ENCODE measurements at places on chromosomes 1 and 21.

- no peak for DNase-seq
Measured at GRCh38 chr21:19508844-19509243, 1105.3 kb upstream of the TMPRSS15 start.

DNA sequence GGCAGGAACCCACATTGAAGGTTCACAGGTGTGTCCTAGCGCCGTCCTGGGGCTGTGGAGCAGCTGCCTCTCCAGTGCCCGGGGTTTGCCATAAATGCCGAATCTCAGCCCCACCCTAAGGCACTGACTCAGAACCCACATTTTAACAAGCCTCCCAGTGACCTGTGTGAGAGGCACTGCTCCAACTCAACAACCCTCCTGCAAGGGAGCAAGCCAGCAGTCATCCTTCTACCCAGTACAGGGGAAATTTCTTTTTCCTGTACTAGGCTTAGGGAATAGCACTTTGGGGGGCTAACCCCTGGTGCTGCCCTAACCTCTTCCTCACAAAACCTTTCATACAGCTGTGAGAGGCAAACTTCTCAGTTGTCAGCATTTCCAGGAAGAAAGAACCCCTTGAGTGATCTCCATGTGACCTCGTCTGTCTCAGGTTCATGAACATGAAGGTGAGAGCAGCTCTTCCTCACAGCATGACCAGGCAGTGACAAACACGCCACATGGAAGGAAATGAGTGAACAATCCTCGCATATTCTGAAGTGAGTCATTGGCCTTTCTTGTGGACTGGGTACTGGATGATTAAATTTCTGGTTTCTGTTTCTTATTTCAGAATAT lies 11.4 kb upstream of the BCAR3 start:
- peak; percentile 60 for DNase-seq

DNA sequence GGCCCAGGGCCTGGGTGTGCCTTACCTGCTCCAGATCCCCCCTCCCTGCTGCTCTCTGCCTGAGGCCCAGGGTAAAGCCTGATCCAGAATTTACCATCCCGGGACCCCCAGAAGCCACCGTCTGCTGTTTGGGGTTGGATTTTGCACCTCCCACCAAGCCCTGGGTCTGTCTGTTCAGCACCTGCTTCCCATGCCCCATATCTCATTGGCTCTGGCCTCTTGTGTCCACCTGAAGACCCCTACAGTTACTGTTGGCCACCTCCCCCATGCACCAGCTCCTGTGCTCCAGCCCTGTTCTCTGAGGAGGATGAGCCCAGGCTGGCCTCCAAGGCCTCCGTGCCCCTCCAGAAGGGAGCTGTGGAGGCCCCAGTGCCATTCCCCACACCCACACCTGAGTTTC lies 113.9 kb downstream of the GRIK3 start:
- DNase-seq = no peak

GRCh38 chr21:14968029-14968428 lies 96.8 kb downstream of the NRIP1 start:
- no peak for DNase-seq

GRCh38 chr1:191405417-191405816 lies 752.8 kb upstream of the RGS18 start:
- DNase-seq = no peak

GRCh38 chr1:85464497-85465098 lies 361 bp downstream of the DDAH1 start:
- peak; percentile 37 for DNase-seq

DNA sequence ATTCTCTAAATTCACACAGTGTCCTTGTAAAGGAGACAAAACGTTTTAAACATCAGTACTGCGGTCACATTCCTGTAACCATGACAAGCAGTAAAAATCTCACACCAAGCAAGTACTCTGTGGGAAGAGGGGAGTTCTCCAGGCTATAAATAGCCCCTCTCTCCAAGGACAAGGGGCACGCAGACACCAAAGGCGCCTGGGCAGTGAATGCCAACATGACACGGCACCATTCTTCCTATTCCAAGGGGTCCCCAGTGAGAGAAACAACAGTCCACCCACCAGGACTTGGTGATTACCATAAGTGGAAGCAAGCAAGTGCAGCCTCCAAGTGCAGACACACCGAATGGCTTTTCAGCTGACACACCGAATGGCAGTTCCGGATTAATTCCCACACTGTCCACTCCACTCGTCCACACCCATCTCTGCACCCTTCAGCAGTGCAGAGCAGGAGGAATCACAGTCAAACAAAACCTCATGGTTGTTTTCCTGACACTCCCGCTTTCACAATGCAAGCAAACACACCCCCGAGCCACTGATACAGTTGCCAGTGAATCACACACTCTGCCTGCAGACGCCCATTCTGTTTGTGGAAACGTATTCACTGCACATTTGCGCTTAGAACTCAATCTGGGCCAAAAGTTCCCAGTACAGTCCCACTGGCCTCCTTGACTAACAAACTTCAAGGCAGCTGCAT lies 1.8 kb downstream of the PTTG1IP start:
- DNase-seq = peak; percentile 32

GRCh38 chr1:20184997-20185833 lies 681 bp upstream of the UBXN10 start:
- DNase-seq = peak; percentile 77

DNA sequence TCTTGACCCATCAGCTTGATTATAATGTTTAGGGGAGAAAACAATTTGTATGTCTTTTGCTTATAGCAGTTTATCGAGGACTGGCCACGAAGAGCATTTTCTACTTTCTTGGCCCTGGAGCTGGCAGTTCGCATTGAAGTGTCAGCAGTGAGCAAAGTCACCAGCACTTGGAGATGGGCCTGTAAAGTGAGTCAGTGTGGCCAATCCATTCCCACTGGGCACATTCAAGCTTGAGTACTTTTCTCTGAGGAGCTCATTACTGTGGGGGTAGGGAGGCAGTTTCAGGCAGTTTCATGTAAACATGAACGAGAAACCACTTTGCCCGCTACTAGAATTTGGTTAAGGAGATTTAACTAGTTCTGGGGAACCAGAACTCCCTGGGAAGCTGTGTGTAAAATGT lies 164.8 kb downstream of the PRDM2 start:
- no peak for DNase-seq

GRCh38 chr1:105102371-105102770 lies 1352.7 kb downstream of the AMY1C start:
- DNase-seq = no peak

DNA sequence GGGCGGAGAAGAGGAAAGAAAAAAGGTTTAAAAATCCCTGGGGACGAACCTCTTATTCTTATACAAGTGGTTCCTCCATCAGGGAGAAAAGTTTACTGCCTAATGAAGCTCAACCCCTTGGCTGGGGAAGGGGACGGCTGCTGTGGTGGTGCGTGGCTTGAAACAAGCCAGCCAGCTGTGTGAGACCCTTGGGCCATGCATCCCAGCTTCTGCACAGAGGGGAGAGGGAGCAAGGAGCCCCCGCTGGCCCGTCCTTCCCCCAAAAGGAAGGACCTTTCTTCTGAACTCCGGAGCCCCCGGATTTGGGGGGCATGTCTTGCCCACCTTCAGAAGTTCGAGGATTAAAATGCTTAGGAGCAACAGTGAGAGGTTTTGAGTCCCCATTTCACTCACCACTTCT lies 67.3 kb downstream of the STUM start:
- DNase-seq = no peak

DNA sequence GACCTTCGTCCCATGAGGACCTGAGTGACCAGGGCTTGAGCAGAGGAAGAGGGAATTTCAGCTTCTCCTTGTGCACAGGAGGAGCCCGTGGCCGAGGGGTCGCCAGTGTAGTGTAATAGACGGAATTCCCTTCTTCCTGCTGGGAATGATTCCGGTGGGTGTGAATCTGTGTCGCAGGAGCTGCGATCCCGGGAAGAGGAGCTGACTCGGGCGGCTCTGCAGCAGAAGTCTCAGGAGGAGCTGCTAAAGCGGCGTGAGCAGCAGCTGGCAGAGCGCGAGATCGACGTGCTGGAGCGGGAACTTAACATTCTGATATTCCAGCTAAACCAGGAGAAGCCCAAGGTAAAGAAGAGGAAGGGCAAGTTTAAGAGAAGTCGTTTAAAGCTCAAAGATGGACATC lies 34.4 kb downstream of the MAP3K21 start:
- DNase-seq = no peak

DNA sequence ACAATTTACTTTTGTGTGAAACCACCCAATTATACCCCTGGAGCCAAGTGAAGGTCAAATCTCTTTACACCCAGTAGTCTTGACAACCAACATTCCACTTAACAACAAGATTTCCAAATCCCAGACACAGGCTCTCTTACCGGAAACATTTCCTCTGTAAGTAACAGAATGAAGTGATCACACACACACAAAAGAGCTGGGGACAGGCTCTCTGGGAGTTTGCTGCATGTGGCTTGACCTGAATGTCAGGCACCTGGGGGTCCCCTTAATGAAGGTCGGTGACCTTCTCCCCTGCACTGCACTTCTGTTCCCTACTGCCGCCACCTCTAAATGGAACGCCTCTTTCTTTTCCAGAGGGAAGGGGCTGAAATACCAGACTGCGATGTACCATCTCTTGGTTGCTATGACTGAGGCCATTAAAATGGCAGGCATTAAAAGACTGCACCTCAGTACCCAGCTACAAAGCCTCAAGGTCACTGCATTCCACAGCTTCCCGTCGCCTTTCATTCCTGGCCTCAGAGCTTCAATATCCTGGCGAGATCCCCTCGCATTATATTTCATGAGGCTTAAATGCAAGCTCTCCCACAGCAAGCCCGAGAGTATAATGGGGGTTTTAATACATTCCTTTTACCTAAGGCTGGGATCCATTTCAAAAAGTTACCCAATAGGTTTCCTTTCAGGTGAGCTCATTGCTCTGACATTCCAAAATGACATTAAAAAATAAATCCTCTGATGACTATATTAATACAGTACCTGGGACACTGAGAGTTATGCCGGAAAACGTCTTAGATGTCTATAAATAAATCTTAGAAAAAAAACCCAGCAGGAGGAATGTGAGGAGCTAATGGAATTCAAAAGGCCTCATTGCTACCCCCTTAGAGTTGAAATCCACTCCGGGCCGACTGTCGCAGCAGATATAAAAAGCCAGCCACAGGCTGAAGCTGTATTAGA lies 90.9 kb upstream of the DIRAS3 start:
- DNase-seq = no peak

- DNase-seq = no peak
Measured at GRCh38 chr1:219401724-219402625, 210.9 kb downstream of the ZC3H11B start.

DNA sequence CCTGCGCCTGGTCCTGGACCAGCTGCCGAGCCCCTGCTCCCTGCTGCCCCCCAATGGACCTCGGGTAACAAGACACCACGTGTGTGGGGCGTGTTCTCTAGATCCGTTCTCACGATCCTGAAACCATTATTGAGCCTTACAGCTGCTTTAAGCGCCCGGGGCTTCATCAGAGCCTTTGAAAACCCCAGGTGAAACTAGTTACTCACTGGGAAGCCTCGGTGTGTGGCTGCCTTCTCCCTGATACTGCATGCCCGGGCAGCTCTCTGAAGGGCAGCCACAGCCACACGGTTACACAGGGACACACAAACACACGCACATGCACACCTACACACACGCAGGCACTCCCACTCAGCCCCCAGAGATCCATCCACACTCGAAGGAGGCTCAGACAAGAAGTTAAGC lies 5.3 kb downstream of the HES2 start:
- peak; percentile 64 for DNase-seq

DNA sequence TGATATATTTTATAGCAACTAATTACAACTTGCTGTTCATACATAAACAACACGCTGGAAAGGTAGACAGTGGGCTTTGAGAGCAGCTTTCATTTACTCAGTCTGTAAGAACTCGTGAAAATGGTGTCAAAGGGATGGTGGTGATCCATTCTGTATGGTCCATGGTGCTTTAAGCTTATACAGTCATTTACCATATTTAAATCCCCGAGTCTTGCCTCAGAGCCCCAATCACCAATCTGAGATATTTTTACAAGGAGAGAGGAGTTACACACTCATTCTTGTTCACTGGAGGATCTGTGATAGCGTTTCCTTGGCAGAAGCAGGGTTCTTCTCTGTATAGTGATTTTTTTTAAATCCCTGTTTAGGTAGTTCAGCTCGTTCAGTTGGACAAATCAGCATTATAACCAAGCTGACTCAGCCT lies 694.6 kb downstream of the USP25 start:
- no peak for DNase-seq

DNA sequence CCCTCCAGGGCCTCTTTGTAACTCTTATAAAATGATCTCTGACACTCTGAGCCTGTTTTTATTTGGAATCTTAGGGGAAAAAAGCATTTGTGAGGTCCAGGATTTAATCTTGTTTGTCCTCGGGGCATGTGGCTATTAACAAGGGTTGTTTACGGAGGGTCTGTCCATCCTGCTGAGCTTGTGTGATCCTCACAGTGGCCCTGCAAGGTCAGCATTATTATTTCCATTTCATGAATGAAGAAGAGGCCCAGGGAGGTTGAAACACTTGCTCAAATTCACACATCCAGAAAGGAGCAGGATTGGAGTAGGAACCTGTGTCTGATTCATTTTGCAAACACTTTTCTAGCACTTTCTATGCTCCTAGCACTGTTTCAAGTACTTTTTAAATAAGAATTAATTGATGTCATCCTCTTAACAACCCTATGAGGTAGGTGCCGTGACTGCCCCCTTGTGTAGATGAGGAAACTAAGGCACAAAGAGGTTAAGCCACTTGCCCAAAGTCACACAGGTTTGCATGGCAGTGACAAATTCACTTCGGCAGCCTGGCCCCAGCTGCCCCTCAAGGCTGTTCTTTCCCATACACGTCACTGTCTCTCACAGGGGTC lies 178.9 kb downstream of the MIS18A start:
- no peak for DNase-seq

DNA sequence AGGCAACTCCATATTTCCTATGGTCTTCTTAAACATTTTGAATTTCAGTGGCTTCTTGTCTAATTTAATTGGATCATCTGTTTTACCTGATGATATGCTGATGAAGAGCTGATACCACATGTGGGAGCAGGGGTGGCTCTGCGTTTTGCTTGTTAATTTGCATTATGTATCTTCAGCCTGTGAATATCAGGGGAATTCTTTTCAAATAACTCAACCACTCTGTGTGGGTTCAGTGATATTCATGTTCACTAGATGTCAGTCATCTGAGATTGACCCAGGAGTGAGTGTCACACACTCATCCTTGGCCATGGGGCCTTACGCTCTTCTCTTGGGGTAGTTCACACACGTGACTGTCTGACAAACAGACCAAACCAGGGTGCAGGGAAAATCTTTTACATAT lies 83.0 kb downstream of the FCRL5 start:
- DNase-seq = no peak

DNA sequence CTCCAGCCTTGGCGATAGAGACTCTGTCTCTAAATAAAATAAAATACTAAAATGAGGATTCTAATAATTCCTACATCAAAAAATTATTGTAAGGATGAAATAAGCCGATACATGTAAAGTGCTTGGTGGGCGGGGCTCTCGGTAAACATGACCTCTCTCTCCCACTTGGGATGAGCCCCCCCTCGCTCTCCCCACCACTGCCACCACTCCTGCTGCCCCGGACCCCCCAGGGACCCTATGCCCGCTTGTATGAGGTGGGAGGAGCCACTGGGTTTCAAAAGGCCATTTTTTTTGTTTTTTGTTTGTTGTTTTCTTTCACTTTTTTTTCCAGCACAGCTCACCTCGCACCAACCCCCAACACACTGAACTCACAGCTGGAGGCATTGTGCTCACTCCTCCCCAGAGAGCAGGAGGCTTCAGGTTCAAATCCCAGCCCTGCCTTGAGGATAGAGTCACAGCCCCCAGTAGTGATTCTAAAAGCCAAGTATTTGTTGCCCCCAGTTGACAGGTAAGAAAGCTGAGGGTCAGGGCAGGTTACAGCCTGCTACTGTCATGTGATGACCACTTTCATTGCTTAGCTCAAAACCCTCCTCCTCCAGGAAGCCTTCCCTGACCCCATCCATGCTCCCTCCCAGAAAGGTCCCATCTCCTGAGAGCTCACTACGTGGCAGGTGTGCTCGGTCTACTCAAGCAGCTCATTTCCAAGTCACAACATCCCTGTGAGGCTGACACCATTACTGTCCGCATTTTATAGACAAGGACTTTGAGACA lies 4.2 kb downstream of the SDC3 start:
- DNase-seq = no peak
